ENCODE measurements at places on chromosomes 12 and 14.

- no peak for DNase-seq
Measured at GRCh38 chr14:69170839-69171238, 17.9 kb upstream of the DCAF5 start.

DNA sequence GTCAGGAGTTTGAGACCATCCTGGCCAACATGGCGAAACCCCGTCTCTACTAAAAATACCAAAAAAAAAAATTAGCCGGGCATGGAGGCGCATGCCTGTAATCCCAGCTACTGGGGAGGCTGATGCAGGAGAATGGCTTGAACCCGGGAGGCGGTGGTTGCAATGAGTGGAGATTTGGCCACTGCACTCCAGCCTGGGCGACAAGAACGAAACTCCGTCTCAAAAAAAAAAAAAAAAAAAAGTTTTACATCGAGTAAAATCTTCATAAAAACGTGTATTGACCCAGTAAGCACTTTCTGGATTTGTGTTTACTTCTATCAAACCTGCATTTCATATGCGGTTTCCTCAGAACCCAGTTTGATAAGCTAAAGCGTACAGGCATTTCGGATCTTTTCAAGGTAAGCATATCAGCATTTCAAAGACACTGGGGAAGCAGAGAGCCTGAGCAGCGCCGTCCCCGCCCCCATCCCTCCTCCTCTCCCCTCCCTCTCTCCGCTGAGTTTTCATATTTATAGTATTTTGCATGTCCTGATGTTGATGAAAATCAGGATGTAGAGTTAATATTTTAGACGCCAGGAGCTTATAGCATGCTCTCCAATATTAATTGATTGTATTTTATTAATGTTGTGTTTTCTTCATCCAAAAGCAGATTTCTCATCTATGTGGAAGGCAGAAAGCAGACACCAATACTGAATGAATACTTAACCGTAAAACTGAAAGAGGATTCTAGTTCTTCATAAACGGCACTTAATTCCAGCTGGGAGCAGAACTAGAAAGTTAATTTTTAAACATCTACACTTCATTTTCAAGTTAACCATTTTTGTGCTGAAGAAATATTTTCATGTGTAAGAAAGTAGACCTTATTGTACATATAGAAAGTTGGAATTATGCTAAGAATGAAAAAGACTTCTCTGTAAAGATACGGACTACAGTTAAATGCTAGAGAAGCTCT lies 9.2 kb upstream of the HIP1R start:
- no peak for DNase-seq

GRCh38 chr14:101475456-101476257 lies 85.6 kb upstream of the DIO3 start:
- no peak for DNase-seq

- DNase-seq = no peak
Measured at GRCh38 chr14:89674936-89675335, 257.9 kb upstream of the FOXN3 start.

GRCh38 chr14:55731311-55731872 lies 151.4 kb downstream of the KTN1 start:
- no peak for DNase-seq

GRCh38 chr14:50964683-50965390 lies 20.6 kb upstream of the PYGL start:
- no peak for DNase-seq

DNA sequence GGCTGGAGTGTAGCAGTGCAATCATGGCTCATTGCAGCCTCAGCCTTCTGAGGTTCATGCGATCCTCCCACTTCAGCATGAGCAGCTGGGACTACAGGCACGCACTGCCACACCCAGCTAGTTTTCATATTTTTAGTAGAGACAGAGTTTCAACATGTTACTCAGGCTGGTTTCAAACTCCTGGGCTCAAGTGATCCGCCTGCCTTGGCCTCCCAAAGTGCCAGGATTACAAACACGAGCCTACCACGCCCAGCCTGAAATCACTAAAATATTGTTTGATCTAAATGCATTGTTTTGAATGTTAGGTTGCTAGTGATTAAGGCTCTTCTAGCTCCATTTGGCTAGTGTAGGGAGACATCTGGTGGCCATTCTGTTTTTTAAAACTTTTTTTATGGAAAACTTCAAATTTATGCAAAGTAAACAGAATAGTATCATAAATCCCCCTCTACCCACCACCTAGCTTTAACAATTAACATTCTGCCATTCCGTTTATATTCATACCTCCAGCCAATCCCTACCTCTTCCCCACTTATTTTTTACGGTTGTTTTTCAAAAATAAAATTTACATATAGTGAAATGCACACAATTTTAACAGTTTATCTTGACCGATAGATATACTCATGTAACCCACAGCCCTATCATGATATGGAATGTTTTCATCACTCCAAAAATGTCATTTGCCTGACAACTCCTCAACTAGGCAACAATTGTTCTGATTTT lies 37.8 kb downstream of the MYO1H start:
- DNase-seq = no peak

GRCh38 chr12:61667676-61668075 lies 592.5 kb upstream of the USP15 start:
- DNase-seq = no peak

DNA sequence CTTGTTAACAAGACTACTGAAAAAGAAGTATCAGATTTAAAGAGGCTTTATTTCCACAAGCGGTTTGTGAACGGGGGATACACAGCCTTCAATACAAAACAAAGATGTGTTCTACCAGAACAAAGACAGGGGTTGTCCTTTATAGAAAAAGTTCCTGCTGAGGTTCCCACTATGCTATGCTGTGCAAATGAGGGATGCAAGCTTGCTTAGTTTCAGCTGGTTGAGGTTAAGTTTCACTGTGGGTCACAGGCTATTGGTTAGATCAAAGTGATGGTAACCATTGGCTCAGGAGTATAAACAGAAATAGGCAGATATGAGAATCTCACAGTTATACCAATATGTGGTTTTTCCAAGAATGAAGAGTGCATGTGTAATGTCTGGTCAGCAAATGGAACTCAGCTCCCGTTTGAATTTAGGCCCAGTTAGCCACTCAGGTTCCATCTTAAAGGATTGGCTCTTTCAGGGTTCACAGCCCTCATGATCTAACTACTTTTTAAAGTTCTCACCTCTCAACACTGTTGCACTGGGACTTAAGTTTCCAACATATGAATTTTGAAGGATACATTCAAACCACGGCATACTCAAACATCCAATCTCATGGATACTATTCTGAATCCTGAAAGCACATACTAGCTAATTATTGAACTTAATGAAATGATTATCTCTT lies 215.4 kb upstream of the DCN start:
- no peak for DNase-seq

GRCh38 chr14:70921669-70922068 lies 14.4 kb downstream of the PCNX1 start:
- DNase-seq = no peak

DNA sequence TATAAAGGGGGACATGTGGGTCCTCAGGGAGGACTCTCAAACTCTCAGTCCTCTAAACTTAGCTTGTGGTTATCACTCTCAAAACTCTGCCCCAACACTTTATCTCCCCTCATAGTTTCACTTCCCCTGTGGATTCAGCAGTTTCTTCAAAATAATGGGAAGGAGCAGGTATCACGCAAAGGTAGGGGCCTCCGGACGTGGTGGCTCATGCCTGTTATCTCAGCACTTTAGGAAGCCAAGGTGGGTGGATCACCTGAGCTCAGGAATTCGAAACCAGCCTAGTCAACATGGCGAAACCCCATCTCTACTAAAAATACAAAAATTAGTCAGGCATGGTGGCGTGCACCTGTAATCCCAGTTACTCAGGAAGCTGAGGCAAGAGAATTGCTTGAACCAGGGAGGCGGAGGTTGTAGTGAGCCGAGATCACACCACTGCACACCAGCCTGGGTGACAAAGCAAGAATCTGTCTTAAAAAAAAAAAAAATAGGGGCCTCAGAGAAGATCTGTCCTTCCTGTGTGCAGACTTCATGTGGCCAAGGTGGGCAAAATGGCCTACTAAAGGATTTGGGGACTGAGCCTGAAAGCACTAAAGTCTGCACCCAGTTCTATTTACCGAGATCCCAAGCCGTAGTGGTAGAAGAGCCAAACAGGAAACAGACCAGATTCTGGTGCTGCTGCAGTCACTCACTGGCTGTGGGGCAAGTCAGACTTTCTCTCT lies 6.4 kb downstream of the ITGB7 start:
- DNase-seq = no peak

- DNase-seq = no peak
Measured at GRCh38 chr14:96497087-96497486, 5.1 kb upstream of the PAPOLA start.

DNA sequence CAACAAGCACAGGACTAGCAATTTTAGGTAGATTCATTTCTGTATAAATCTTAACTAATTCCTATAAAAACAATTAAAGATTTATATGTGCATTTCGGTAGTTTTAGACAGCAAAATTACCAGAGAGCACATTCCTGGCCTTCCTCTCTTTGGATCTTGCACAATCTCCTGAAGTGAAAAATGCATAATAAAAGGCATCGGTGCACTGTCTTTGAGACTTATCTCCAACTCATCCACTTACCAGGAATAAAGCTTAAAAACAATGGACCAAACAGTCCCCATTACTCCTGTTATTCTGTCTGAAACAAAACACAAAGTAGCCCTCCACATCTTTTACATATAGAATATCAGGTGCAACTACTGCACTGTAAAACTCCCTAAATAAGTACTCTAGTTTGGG lies 69.3 kb downstream of the HECTD1 start:
- DNase-seq = no peak

DNA sequence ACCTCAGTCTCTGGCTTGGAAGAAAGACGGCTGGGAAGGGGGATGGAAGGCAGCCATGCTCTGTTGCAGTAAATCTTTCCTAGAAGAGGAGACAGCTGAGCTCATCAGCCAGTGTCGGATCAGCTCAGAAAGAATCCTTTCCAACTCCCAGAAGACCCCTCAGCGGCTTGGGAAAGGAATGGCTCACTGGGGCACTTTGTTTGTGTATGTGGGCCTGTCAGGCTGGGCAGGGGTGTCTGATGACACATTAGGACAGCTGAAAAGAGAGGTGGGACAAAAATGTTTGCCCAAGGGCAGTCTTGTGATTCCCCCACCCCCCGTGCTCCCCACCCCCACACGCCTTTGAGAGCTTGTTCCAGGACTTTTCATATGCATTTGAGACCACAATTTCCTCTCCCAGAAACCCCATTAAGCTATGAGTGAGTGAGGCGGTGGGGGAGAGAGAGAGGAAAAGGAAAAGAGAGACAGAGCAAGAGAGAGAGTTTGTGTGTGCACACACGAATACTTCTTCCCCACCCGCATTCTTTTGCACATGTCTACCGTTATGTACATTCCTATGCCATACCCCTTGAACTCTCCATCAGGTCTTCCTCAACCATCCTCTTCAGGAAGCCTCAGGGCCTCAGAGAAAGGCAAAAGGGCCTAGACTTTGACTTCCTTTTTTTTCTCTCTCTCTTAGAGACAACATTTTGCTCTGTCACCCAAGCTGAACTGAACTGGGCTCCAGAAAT lies 198.9 kb downstream of the ZFP36L1 start:
- no peak for DNase-seq
